ENCODE measurements at places on chromosomes 1 and 21. TPM values are rescaled to one million over a fixed set of nuclear protein-coding genes. Genes with fewer than 3 reads are reported as not detected.

The COA7 gene
- 38.9 TPM for total RNA-seq

- peak; percentile 53 for DNase-seq
Observed at GRCh38 chr1:234969581-234970400, 158.8 kb downstream of the TOMM20 start.

GRCh38 chr21:44955798-44956175 is 16.0 kb downstream of the SLX9 start:
- no peak for DNase-seq

- DNase-seq = no peak
Observed at GRCh38 chr1:207487636-207488035, 8.3 kb upstream of the CR1 start.

DNA sequence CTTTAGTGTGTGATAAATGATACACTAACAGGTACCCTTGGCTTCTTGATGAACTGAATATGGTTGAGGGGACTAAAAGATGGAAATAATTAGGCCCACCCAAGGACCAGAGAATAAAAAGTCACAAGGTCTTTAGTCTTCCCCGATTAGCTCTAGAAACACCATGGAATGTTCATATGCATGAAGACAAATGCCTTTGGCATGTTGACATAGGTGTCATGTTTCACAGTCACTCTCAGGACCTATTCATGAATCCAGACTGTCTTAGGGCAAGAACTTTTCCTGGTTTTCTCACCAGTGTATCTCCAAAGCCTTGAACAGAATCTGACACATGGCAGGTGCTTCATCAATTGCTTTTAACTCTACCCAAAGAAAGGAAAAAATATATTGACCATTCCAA is 412.8 kb downstream of the AJAP1 start:
- DNase-seq = no peak

DNA sequence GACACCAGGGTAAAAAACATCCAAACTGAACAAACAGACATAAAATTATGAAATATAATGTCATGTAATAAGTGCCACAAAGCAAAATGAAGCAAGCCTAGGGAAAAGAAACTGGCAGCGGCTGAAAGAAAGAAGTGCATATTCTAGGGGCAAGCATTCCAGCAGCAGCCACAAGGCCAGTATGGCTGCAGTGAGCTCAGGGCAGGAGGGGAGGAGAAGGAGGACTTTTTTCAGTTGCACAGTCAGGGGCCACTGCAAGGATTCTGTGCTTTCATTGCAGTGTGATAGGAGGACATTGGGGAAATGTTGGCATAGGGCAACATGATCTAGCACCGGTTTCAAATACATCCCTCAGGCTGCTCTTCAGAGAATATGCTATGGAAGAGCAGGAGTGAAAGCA is 263.8 kb downstream of the NEGR1 start:
- no peak for DNase-seq

DNA sequence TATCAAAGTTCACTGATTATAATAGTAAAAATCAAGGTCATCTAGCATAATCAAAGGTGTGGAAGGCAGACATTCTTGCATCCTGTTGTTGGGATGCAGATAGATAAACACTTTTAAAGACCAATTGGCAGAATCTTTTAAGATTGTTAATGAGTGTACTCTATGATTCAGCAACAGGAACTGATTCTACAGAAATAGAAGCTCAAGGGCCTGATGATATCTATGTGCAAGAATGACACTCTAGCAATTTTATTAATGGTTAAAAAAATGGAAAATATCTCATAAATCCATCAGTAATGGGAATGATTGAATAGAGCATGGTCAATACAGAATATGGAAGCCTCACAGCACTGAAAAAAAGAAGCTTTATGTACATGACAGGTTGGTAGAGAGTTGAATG is 2.2 kb upstream of the ATP1A4 start:
- DNase-seq = no peak
